Aorta (tissue), 5 donors: ENCODE measurements at places on chromosomes 11 and 22.

- no peak for DNase-seq
These were observed 53.9 kb upstream of the CRTAM start for GRCh38 chr11:122784325-122784955.

DNA sequence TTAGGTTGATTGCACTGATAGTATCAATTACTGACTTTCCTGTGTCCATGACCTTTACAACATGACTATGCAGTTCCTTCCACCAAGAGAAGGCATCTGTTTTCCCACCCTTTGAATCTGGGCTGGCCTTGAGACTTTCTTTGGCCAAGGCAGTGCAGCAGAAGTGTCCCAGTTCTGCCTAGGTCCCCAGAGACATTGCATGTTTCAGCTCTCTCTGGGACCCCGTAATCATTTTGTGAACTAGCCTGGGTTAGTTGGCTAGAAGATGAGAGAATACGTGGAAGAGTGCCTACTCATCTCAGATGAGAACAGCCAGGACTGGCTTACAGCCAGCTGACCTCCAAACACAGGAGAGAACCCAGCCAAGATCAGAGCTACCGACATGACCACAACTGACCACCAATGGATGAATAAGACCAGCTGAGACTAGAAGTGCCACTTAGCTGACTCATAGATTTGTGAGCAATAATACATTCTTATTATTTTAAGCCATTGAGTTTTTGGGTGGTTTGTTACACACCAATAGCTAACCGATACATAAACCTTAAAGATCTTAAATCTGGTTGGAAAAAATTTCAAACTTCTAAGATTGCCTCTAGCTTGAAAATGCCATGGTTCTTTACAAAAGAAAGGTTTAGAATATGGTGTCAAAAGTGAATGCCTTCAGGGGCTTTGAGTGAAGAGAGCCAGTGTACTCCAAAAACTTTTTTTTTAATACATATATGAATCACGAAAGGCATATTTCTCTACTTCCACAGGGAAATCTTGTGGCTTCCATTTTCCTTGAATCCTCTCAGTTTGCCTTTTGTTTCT, 145.2 kb downstream of the FBXO7 start:
- DNase-seq, result peak; percentile 57

GRCh38 chr11:130456286-130456685, 7.8 kb downstream of the ADAMTS15 start:
- DNase-seq, result no peak

- peak; percentile 89 for DNase-seq
These were observed 741 bp upstream of the MTA2 start for GRCh38 chr11:62602141-62603071.

DNA sequence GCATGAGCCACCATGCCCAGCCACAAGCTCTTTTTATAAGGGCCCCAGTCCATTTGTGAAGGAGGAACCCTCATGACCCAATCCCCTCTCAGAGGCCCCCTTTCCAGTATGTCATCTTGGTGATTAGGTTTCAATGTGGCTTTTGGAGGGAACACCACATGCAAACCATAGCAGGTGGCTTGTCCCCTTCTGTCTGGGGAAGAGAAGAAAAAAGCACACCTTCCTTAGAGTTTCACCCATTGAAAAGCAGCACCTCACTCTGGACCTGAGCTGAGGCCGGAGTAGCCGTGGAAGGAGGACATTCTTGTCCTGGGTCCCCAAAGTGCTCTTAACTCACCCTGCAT, 25.4 kb downstream of the NEAT1 start:
- no peak for DNase-seq

- no peak for DNase-seq
These were observed 34.6 kb downstream of the OTOG start for GRCh38 chr11:17581732-17582053.

DNA sequence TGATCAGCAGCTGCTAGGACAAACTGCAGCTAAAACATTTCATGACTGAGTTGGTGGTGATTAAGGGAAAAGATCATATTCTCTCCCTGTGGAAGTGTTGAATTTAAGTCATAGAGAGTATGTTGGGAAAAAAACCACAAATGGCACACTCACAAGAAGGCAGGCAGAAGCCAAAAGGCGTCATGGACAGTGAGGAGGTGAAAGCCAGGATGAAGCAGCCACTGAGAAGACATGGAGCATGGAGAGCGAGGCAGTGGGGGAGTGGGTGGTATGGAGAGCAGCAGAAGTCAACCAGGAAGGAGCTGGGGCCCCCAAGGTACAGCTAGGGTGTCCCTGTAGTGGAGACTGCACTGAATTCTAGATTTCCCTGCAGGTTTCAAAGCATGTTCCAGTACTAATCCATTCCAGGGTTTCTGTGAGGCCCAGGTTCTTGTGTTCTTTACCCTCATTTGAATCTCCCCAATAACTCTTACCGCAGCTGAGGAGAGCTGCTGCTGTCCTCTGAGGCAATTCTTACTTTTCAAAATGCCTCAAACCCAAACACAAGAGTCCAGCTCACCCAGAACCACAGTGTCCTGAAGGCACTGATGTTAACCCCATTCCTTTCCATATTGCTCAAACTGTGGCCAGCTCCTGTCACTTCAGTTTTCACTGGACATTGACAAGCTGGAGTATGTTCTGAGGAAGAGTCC, 191.8 kb upstream of the E2F8 start:
- no peak for DNase-seq

DNA sequence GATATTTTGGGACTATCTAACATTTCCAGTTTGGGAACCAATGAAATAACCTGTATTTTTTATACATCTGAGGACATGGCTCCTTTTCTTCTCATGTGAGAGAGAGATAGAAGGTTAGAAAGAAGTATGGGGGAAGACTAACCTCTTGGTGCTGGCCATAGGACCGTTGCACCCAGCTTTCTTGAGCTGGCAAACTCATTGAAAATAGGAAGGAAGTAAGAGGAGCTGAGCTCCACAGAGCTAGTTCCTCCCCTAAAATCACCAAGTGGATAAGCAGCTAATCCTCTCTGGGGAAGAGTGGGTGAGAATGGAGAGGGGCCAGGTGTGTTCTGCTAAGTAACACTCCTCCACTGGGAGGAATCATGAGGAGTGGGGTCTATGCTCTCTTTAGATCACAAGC, 387.4 kb upstream of the CADM1 start:
- no peak for DNase-seq

GRCh38 chr11:46920755-46921154, 2.4 kb upstream of the LRP4 start:
- DNase-seq, result peak; percentile 66

DNA sequence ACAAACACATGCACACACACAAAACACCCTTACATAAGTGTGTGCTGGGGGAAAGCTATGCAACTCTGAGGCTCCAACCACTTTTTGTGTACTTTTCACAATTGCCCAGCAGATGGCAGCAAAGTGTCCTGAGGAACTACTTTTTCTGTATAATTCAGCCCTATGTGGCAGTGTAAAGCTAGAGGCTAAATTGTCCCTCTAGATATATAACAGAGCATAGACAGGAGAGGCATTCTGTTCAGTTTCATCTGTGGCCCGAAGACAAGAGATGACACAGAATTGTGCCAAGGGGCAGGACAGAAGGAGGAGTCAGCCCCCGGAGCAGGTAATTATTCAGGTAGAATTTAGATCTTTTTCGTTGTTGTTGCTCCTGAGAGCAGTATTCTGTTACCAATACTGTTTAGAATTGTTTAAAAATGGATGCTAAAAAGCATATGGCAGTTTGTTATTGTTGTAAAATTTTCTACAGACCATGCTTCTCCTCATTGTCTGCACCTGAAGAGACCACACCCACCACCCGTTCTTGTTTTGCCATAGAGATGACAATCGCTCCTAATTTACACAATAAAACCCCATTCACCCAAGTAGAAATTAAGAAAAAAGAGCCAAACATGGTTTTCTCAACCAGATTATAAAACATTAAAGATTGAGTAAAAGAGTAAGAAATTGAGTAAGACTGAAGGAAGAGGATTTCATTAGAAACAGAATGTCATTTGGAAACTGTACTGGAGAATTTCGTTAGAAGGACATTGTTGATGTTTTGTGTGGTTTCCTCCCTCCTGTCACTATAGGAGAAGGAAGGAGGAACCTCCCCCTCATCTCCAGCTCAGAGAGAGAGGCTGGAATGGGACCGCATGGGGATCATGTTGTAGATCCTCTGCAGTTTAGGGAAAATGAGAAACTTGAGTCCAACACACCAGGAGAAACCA, 14.5 kb upstream of the MS4A7 start:
- peak; percentile 57 for DNase-seq

GRCh38 chr11:64878223-64878493, 263 bp downstream of the EHD1 start:
- DNase-seq, result no peak

DNA sequence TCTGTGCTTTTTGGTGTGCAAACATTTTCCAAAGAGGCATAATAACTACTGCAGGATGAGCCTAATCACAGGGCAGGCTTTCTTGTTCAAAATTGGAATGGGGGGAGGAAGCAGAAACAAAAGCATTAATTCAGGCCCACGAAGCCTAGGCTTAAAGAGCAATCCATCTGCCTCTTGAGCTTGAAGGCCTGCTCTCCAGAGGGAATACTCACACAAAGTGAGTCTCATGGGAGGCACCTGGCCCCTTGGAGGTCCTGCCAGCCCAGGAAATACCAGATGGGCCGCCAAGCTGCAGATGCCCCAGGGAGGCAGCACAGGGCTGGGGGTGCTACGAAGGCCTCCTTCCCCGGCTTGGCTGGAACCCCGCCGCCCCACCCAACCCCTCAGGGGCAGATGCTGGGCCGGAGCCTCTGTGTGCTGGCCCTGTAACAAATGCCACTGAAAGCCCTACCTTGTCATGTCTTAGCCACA, 39.3 kb upstream of the COMT start:
- DNase-seq, result no peak

DNA sequence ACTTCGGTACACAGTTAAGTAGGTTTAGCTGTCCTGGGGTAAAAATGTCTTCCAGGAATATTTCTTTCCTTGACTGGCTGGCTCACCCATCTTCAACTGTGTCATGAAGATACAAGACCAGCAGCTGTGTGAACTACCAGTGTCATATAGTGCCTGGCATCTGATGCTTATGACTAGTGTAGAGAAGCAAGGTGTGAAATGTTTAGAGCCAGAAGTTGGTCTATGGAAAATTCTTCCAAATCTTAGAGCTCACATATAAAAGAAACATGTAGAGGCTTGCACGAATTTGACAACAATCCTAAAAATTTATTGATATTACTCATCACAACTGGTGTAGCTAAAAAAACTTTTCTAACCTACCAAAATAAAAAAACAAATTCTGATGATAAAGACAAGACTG, 54.4 kb downstream of the ARL14EP start:
- DNase-seq, result no peak

GRCh38 chr22:49768951-49769690, 58.6 kb downstream of the BRD1 start:
- DNase-seq, result peak; percentile 68

DNA sequence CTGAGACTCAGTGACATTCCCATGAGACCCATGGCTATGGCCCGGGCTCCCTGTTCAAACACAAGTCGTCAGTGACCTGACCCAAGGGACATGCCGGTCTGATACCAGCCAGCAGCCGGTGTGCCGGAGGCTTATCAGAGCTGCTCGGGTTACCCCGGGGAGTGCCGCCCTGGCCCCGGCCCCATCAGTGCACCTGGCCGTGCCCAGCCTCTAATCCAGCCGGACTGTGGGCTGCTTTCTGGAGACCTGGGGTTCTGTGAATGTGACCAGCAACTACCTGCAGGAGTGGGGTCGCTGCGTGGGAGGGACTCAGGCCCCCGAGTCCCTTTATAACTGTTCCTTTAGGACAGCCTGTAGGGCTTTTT, 52.7 kb downstream of the LINC01488 start:
- DNase-seq, result no peak

DNA sequence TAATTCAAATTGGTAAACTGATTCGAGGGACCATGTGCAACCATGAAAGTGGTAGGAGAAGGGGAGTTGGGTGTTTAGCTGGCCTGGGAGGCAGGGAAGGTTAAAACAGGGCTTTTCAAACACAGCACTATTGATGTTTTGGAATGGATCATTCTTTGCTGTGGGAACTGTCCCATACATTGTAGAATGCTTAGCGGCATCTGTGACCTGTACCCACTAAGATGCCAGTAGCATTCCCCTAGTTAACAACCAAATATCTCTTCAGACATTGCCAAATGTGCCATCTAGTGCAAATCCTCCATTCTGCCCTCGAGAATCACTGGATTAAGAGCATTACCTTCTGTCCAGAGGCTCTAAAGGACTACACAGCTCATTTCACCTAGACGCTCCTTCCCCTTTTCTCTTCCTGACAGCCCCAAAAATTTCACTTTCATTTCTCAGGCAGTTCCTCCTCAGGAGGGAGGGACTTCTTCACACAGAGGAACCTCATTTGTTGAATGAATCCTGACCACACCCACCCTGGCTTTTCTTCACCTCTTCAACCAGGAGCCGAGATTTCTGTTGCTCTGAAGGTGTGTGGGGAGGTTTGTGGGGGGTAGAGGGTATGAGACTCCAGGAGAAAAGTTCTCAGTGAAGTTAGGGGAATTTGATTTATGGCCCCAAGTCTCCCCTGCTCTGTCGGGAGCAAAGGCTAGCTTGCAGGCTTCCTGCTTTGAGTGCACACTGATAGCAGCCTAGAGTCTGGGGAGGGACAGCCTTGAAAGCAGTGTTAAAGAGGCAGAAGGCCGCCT, at the start of gene TRIM34:
Gene TRIM34, plus strand, starts transcription at position 513 of the 791 bp plus-strand sequence. CDS start 7,331 bp downstream, outside the sequence.
- DNase-seq, result no peak

DNA sequence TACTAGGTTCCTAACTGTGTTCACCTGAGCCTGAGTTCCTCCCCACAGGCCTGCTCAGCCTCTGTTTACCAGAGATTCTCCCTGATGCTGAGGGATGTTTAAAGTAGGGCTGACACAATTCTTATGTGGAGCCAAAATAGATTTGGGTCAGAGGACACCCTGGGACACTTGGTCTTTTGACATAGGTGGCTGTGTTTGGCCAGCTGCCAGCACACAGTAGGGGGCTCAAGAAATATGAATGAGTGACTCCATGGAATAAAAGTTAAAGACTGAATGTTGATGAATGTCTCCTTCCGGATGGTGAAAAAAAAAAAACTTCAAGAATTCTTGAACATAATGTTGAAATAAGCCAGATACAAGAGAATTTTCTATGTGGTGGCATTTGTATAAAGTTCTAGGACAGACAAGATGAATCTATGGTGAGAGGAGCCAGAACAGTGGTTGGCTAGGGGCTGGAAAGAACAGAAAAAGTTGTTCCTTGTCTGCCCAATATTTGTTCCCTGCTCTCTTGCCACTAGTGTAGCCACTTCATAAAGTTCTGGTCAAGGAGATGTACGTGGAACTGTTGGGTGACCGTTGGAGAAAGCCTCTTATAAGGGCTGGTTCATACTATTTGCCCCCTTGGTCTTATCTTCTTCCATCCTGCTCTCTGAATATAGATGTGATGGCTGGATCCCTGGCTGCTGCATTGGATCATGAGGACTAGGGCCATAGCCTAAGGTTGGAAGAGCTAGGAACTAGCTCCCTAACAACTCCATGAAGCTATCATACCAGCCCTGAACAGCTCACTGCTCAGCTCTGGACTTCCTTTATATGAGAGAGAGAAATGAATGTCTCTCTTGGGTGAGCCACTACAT, 40.3 kb upstream of the SMTN start:
- no peak for DNase-seq
